ENCODE measurements at places on chromosomes 7 and 10.

- no peak for DNase-seq
Observed at GRCh38 chr10:73857446-73857845, 16.9 kb downstream of the CAMK2G start.

DNA sequence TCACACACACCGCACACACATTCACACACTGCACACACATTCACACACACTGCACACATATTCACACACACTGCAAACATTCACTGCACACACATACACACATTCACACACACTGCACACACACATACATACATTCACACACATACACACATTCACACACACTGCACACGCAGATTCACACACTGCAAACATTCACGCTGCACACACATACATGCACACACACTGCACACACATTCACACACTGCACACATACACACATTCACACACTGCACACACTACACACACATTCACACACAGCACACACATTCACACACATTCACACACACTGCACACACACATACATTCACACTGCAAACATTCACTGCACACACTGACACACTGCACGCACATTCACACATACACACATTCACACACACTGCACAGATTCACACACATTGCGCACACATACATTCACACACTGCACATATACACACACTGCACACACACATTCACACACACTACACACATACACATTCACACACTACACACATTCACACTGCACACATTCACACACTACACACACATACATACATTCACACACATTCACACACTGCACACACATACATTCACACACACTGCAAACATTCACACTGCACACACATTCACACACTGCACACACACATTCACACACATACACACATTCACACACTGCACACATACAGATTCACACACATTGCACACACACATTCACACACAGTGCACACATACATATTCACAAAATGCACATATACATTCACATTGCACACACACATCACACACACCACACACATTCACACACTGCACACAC, 325.1 kb downstream of the PTPRN2 start:
- DNase-seq, result no peak

DNA sequence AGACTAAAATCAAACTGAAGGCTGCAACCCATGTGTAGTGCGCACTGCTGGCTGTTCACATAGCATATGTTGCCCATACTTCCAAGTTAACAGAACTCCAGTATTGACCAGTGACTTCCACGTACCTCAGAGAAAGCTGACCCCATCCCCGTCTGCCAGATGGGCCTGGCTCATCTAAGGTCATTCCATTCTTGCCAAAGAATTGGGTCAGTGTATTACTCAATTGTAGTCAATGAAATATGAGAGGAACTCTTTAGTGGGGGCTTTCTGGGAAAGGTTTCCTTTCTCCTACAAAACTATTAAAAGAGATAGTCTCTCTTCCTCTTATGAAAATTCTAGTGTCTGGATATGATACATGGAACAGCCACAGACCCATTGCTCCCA, 238.6 kb downstream of the COBL start:
- DNase-seq, result no peak

DNA sequence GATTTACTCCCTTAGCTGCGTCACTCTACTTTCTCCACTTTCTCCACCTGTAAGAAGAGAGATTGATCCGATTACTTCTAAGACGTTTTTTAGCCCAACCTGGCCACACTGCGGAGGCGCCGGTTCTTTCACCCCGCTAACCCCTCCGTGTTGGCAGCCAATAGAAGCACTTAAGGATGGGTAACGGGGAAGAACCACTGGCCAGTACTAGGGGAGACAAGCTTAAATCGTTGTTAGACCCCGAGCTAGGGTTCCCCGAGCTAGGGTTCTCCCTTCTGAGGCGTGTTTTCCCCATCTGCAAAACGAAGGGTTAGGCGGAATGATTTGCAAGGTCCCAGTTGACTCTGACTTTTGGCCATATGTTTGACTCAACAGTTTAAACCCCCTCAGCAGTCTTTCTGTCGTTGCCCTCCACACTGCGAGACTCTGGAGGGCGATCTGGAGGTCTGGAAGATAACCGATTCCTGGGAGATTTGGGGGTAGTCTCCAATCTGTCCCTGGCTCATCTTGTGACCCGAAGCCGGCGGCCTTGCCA, 644 bp downstream of the UMAD1 start:
- no peak for DNase-seq

- no peak for DNase-seq
Observed at GRCh38 chr7:46315891-46316290, 394.8 kb upstream of the IGFBP3 start.

GRCh38 chr10:122189185-122189584, 81.9 kb upstream of the BTBD16 start:
- no peak for DNase-seq

- DNase-seq, result no peak
Observed at GRCh38 chr7:101211501-101211900, 5.9 kb downstream of the PLOD3 start.

- DNase-seq, result no peak
Observed at GRCh38 chr7:134414109-134414508, 44.8 kb downstream of the AKR1B1 start.

GRCh38 chr7:158685693-158686092, 18.9 kb downstream of the NCAPG2 start:
- DNase-seq, result no peak

DNA sequence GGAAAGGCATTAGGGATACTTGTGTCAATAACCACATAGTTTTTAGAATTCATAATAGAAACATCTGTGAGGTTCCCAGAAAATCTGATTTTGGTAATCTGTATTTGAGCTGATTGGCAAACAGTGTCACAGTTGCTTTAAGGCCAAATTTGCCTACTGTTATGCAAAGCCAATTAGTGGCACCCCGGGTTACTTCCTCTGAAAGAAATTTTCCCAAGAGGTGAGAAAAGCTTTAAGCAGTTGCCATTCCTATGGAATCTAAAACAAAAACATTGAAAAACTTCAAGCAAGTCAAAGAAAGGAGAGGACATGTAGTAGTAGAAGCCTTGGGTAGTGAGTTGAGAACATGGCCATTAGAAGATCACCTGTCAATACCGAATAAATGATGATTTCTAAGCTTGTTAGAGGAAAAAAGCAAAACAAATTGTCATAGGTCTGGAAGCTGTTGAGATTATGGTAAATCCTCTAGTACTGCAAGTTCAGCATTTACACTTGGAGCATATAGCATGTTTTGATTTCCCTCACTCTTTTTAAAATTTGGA, 176.8 kb downstream of the TWIST1 start:
- no peak for DNase-seq

GRCh38 chr10:114653926-114654325, 4.1 kb downstream of the ABLIM1 start:
- no peak for DNase-seq

- DNase-seq, result peak; percentile 74
Observed at GRCh38 chr7:23184709-23185359, 3.0 kb downstream of the NUP42 start.

DNA sequence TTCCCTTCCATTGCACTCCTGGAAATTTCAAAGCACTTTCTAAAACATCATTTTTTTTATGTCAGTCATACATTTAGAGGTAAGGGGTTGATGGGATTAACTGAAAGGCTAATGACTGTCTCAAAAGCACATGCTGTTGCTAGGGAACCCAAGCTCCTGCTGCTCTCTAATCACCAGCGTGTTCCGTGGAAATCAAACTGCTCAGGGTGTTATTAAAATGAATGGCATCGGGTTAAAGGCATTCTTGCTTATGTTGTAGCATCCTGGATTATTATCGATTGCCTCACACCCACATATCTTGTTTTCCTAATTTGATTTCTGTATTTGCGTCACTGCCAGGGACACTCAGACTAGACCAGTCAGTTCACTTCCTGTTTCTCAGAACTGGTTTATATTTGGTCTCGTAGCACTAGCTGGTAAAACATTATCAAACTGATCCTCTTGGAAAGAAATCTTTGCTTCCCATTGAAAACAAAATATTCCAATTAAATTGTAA, 216.5 kb upstream of the MKLN1 start:
- peak; percentile 81 for DNase-seq

DNA sequence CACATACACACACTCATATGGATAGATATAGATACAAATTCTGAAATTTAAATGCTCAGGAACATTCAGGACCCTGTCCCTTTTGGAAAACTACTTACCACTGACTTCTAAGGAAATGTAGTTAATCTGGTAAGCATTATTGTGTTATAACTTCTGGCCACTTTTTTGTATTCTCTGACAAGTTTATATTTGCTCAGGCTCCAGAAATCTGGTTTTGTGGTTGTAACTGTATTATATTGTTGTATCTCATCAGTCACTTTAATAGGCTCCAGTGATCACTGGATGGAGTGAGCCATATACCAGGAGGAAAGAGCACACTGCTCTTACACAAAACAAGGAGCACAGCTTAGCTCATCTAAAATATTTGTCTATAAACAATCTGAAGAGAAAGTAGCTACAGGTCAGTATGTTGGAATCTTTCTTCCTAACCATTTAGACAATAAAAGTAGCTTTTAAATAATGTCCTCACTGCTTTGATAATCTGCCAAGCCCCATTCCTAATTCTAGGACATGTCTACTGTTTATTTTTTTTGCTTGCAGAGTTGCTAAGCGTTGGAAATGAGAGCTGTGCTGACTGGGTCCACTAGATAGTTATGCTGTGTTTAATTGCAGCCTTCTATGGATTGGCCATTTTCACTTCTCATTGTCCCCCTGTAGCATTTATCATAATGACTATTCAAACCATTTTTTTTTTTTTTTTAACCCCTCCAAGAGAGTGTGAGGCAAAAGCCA, 43.8 kb downstream of the SMNDC1 start:
- no peak for DNase-seq

DNA sequence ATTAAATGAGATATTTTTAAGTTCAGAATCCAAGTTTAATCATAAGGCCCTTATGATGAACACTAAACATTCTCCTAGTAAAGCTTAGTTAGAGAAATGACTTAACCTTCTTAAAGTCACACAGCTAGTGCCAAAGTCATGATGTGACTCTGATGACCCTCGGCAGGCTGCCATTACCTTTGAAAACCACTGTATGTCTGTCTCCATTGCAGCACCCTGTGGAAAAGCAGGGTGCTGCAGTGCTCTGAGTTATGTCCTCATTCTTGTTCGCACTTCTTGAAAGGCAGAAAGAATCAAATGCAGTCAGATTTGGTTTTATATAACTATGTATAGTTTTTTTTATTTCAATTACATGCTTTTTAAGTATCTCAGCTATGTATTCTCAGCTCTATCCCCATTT, 105.0 kb downstream of the PHTF2 start:
- peak; percentile 36 for DNase-seq

DNA sequence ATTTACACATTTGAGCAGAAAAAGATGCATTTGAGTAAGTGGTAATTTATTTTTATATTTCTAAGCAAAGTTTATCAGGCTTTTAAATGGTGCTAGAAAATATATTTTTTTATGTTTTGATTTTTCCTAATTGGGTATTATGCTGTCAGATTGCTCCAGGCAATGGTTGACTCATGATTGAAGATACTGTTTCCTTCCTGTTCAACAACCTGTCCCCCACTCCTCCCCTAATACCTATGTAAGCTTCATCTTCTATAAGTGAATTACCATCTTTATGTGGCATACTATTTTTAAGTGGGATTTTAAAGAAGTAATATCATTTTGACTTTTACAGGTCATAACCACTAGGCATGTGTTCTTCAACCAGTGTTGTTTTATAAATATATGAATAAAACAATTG, 21.4 kb downstream of the TSPAN13 start:
- DNase-seq, result no peak

DNA sequence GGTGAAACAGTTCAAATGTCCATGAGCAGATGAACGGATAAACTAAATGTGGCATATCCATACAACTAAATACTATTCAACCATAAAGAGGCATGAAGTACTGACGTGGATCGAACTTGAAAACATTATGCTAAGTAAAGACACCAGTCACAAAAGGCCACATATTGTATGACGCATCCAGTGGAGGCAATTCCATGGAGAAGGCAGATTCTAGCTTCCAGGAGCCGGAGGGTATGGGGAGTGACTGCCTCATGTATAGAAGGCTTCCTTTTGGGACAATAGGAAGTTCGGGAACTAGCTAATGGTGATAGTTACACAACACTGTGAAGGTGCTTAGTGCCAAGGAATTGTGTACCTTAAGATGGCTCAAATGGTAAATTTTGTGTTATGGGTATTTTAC, 98.4 kb downstream of the VIPR2 start:
- no peak for DNase-seq

GRCh38 chr10:21732067-21732772, 198.2 kb downstream of the MLLT10 start:
- DNase-seq, result peak; percentile 56

DNA sequence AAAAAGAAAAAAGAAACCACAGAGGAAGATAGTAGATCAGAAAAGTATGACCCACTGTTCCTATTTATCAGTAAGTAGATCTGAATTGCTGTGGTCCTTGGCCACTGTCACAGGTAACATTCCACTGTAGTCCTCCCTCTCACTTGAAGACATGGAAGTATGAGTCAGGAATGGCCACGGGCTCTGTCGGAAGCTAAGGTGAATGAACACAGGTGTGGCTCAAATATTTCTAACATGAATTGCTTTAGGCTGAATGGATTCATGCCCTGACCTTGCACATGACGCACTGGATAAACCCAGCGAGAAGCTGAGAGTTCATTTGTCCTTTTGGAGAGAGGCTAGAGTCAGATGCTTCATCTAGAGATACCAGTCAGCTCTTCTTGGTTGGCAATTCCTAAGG, 224.5 kb upstream of the SP8 start:
- DNase-seq, result peak; percentile 31

- DNase-seq, result no peak
Observed at GRCh38 chr10:85622425-85622824, 744.2 kb downstream of the GRID1 start.

- DNase-seq, result no peak
Observed at GRCh38 chr7:30913821-30914515, 2.3 kb downstream of the AQP1 start.

DNA sequence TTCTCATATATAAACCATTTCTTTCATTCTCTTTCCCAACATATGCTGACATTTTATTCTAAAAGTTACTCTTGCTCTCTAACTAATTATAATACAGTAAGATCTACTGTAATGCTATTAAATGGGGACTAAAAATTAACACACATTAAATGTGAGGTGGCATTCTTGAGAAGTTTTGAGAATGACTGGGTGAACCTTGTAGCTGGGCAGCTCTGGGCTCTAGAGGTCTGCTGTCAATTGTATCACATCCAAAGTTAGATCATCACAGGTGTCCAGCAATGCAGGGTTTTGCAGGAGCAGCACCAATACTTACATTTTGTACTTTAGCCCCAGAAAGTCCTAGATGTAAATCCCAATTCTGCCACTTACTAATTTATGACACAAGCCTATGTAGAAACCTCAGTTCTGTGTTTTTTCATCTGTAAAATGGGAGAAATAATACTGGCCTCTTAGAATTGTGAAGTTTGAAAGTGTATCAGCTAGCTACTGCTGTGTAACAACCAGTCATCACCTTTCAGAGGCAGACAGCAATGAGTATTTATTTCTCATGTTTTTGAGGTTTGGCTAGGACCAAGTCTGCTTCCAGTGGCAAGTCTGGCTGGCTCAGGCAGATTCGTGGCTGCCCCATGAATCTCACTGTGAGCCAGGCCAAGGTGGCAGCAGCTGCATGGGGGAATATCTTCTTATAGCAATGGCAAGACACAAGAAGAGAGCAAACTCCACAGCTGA, 79.6 kb upstream of the EMX2 start:
- no peak for DNase-seq
